Stimulated activated CD4-positive, alpha-beta T cell treated with anti-CD3 and anti-CD28 coated beads, Interleukin-1b, Interleukin-23, amount 100 ng/mL, for 1 hour (primary cell): ENCODE measurements at places on chromosomes 4 and X.

GRCh38 chr4:39933671-39934590, 43.8 kb downstream of the PDS5A start:
- no peak for DNase-seq

DNA sequence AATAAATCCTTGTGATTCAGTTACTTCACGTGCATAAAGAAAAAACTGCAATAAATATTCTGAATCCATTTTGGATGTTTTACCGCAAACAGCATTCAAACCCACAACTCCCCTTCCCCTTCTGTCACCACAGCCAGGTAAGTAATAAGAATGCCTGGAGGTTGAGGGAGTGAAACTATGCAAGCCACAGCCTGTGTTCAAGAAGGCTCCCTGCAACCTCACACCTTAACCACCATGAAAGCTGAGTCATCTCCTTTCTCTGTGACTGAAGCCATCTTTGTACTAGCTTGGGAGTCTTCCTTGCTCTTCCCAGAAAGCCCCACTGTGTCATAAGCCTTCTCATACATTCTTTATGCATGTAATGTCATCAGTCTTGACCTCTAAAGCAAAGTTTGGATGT, 297.0 kb upstream of the PUDP start:
- no peak for DNase-seq

- no peak for DNase-seq
Observed at GRCh38 chr4:37477126-37477525, 209.1 kb downstream of the RELL1 start.

DNA sequence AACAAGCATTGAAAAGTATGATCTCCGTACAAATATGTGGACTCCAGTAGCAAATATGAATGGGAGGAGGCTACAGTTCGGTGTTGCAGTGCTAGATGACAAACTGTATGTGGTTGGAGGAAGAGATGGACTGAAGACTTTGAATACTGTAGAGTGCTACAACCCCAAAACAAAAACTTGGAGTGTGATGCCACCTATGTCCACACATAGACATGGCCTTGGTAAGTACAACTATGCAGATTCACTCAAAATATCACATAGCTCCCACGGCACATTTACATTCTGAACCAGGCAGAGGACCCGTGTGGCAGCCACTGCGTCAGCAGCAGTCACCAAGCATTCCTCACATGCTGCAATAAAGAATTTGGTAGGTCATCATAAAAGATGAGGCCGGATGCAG, 41.3 kb downstream of the KLHL5 start:
- DNase-seq: no peak

DNA sequence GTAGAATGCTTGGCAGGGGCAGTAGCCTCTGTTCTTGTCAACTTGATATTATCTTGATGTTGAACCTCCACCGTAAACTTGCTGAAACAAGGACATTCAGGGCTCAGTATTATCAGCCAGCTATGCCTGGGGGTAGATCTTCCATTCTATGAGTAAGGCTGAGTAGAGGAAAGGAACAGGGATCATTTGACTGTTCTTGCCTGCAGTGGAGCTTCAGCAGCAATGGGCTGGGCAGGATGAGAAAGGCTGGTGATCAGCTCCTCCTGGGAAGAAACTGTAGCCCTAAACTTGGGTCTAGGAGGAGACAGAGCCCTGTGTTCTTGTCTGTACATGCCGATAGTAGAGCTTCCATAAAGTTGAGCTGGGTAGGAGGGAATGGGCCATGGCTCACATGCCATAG, 127.2 kb downstream of the CCSER1 start:
- no peak for DNase-seq

GRCh38 chrX:19904778-19905367, 17.5 kb upstream of the SH3KBP1 start:
- DNase-seq: no peak

DNA sequence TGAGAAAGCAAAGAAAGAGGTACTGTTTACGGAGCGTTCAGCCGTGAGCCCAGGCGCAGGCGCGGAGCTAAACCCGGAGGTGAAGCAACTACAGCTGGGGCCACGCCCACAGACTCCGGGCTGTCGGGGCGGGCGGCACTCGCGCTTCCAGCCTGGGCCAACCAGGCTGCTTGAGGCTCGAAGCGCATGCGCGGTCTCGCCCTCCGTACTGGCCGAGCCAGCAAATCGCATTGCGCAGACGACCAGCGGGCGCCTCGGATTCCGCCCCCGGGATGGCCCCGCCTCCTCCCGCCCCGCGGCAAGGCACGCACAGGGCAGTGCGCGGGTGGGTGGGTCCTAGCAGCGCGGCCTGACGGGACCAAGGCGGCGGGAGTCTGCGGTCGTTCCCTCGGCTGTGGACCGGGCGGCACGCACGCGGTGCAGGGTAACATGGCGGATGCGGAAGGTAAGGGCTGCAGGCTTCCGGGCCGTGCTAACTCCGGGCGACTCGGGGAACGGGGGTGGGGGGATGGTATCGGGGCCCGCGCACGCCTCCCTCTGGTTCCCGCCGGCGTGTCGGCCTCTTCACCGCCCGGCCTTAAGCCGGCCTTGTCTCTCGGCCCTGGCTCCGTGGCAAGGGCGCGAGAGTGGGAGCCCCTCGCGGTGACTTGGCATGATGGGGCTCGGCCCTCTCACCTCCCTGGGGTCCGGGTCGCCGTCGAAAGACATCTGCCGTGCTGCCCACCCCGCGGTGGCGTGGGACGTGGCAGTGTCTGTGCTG, at the start of gene DKC1:
DKC1 (plus strand) TSS at position 328 of the 760 bp plus-strand sequence; CDS start at position 430, 102 bp downstream.
- DNase-seq: peak; percentile 85

DNA sequence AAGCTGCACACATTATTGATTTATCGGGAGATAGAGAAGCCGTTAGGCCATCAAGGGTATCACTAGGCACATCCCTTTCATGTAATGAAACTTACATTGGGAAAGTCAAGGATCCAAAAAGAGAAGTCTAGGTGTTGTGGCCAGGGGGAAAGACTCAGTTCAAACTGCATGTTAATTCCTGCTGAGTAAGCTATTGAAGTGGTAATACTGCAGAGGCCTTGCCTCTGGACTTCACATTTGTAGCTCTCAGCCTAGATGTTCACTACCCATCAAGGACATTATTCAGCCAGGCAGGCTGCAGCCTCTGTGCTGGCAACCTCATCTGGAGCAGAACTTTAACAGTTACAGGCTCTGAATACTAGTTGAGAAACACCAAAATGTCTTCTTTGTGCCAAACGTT, 2094.5 kb upstream of the AGA start:
- DNase-seq: no peak

- no peak for DNase-seq
Observed at GRCh38 chr4:102338405-102338804, 6.9 kb downstream of the SLC39A8 start.

GRCh38 chrX:79169484-79169883, 25.0 kb downstream of the GPR174 start:
- DNase-seq: no peak

DNA sequence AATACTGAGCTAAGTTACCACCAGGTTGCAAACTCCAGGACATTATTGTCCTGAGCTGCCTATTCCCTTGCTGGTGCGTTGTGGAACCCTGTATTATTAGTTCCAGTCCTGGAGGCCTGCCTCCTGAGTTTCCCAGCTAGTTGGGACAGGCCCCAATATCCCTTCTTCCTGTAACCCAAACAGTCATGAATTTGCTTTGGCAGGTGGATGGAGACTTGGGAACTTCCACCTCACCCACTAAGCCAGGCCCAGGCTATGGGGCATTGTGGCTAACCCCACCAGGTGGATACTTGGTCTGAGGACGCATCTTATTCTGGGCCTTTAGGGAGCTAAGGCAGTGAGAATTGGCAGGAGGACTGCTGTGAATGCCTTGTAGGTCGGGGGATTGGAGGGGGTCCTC, 5.0 kb downstream of the RBM3 start:
- DNase-seq: no peak

DNA sequence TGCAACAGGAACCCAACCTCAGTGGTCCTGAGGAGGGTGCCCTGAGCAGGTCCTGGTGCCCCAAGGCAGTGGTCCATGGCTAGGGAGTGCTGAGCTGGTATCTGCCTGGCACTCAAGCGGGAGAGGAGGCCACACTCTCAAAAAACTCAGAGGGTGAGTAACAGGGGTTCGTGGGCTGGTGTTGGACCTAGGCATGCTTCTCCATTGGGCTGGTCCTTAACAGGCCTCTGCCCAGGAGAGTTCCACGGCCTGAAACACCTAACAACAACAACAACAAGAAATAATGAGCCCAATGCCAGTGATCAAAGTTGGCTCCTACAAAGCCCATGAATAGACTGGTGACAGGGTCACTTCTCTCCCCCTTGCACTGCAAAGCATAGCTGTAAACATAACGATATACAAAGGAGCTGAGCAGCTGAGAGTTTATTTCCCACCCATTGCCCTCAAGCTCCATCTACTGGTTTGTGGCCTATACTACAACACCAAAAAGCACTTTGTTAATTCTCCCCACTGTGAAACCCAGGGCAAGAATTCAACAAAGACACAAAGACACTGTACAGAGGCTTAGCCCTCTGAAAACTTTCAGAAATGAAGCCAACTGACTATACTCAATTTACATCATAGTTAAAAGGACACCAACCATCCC, 736.1 kb upstream of the ADGRL3 start:
- DNase-seq: no peak

DNA sequence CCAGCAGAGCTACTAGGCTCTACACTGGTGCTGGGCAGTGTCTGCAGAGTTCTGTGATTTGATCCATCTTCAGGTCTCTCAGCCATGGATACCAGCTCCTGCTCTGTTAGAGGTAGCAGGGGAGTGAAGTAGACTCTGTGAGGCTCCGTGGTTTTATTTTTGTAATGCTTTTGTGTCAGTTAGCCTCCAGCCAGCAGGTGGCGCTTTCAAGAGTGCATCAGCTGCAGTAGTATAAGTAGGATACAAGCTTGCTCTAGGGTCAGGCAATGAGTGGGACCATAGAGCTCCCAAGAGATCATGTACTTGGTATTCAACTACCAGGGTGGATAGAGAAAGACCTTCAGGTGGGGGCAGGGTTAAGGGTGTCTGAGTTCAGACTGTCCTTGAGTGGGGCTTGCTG, 362.5 kb upstream of the TRAM1L1 start:
- DNase-seq: no peak

- DNase-seq: no peak
Observed at GRCh38 chr4:166655231-166655630, 579.1 kb downstream of the SPOCK3 start.

DNA sequence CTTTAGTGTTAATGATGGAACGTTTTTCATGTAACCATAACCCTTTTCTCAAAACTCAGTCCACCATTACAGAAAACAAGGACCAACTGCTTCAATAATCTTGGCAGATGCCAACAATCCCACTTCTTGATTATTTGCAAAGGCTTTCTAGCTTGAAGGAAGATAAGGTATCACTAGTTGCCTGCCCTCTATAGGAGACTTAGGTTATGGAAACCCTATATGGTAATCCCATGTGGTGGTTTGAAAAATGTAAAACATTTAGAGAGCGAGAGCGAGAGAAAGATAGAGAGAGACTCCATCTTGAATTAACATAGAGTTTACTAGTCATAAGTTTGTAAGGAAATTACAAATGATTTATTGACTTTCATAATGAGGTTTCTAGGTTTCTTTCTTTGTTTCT, 1627.5 kb upstream of the TENM3 start:
- DNase-seq: no peak

DNA sequence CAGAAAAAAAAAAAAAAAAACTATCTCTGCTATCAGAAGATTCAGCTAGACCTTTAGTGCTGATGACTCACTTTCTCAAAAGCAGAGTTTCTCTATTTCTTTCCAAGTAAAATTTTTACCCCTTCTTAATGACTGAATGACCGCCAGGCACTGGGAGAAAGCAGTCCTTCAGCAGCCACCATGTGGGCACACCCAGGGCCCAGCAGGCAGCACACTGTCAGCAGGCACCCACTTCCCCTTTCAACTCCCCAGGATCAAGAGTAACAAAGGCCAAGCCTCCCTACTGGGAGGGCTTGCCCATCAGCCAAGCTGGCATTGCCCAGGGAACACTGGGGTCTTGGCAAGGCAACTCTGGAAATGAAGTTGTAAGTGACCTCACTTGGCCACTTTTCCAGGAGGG, 201.9 kb upstream of the MAMLD1 start:
- DNase-seq: no peak

DNA sequence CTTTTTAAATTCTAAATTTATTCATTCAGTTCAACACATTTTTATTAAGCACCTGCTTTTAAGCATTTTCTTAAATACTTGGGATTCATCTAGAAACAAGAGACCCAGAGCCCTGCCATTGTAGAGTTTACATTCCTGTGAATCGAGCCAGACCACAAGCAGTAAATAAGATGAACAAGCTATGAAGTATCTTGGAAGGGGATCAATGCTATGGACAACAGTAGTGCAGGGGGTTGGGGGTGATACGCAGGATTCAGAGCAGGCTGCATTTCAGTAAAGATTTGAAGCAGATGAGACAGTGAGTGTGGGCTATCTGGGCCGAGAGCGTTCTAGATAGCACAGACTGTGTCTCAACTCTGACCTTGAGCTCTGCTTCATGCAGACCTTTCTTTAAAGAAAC, 35.1 kb downstream of the CLDN22 start:
- DNase-seq: no peak

- no peak for DNase-seq
Observed at GRCh38 chr4:113730467-113731216, 30.9 kb downstream of the CAMK2D start.

GRCh38 chrX:139554376-139554775, 23.8 kb downstream of the F9 start:
- DNase-seq: no peak

DNA sequence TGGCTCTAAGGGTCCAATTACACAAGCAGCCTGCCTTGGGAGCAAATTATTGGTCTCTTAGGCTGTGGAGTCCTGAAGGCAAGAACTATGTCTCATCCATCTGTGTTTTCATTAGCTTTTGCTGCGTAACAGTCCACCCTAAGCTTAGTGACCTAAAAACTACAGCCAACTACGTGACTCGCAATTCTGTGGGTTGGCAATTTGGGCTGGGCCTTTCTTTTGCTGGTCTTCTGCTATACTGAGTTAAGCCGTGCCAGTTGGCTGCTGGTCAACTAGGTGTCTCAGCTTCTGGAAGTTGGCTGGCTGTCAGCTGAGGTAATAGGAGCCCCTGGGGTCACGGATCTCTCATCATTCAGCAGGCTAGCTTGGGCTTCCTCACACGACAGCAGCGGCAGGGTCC, 205.6 kb upstream of the S100G start:
- no peak for DNase-seq

DNA sequence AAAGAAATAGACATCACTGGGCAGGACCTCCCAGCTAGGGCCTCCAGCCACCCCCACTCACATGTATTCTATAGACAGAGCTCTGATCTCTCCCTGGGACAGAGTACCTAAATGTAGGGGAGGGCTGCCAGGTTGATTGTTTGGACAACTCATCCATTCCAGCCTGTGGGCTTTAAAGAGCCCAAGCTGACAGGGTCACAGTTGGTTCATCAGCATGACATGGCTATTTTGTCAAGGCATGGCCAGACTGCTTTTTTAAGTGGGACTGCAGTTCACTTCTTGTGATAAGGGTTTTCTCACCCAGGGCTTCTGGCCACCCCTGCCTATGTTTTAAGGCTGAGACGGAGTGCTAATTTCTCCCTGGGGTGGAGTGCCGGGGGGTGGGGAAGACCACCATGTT, 63.3 kb downstream of the KLHL4 start:
- DNase-seq: no peak

- DNase-seq: no peak
Observed at GRCh38 chr4:119587796-119588195, 40.8 kb downstream of the PDE5A start.

GRCh38 chr4:185911556-185912064, 99.6 kb upstream of the SORBS2 start:
- no peak for DNase-seq
